Stimulated activated CD8-positive, alpha-beta memory T cell treated with anti-CD3 and anti-CD28 coated beads, Interleukin-15, amount 100 ng/mL, for 48 hours (primary cell): ENCODE measurements at places on chromosomes 2 and 18.

- no peak for DNase-seq
These were observed 154.9 kb downstream of the SATB2 start for GRCh38 chr2:199302851-199303250.

DNA sequence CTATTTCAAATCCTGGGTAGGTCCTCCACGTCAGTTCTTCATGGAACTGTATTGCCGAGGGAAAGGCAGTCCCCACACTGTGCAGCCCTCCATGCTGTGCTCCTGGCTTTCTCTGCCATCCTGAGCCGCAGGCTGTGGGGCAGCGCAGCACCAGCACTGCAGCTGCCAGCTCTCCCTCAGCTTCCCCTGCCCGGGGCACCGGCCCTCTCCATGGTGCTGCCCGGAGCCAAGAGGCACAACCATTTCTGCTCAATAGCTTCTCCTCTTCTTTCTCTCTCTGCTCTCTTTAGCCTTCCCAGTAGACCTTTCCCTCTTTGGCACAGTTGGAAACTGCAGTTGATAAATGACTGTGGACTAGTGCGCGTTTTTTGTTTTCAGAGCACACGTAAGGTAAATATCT is 12.1 kb downstream of the ANKRD23 start:
- DNase-seq, result no peak

DNA sequence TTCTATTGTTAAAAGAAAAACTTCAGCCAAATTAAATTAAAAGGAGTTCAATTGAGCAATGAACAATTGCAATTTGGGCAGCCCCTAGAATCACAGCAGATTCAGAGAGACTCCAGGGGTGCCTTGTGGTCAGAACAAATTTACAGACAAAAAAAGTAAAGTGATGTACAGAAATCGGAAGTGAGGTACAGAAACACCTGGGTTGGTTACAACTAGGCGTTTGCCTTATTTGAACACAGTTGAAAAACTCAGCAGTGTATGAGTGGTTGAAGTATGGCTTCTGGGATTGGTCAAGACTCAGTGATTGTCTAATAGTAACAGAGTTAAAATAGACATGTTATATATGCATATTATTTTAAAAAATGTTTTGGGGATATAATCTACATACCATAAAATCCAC is 98.5 kb upstream of the ZSWIM2 start:
- no peak for DNase-seq

- DNase-seq, result no peak
These were observed 31.3 kb upstream of the EVA1A start for GRCh38 chr2:75592030-75592429.

DNA sequence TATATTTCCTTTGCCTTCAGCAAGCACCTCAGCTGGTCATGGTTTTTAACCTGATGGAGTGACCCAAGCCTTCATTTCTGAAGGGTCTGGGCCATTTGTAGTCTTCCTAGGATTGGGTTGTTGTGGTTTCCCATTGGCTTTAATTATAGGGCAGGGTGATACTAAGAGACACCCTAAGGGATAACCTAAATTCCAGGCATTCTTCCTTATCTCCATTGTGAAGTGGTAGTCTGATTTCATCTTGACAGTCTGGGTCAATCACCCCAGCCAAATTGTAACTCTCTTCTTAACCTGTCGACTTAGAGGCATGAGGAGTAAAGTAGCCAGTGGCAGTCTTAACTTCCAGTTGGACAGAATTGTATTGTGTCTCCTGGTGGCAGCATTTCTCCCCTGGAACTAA is 30.2 kb upstream of the MEX3C start:
- DNase-seq, result no peak
